Stimulated activated naive CD4-positive, alpha-beta T cell (primary cell): ENCODE measurements at places on chromosomes 4 and X.

DNA sequence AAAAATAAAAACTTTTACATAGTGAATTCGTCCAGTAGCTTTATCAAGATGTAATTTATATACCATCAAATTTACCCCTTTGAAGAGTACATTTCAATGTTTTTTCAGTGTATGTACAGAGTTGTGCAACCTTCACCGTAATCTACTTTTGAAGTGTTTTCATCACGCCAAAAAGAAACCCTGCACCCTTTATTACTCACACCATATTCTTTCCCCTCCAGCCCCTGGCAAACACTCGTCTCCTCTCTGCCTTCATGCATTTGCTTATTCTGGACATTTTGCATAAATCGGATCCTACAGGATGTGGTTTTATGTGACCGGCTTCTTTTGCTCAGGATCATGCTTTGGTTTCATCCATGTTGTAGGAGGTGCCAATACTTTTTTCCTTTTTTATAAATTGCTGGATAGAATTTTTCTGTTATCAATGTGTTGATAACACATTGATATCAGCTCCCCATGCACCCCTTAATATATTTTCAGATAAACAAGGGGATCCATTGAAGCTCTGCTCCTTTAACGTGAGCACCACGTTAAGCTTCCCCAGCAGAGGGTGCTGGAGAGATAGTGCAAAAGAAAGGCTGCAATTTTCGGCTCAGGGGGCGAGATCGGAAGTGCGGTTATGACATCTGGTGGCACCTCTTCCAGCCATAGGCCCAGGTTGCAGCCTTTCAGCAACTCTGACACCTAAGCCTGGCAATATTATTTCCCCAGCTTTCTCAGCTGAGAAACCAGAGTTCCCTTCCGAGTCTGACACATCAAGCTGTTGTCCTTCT, 100.1 kb upstream of the VCX3B start:
- no peak for DNase-seq

DNA sequence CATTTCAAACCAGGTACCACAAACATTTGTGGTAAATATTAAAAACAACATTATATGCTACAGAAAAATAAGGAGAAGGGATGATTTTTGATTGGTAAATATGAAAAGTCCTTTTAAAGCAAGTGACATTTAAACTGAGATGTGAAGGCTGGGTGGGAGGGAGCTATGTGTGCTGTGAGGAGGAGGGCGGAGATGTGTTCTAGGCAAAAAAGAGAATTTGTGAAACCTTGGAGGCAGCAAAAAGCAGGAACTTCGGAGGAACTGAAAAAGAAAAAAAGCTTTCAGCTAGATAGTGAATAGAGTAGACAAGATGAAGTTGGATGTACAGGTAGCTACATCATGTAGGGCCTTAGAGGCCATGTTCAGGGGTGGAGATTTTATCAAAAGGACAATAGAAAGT, 10.1 kb upstream of the ARAP2 start:
- no peak for DNase-seq

DNA sequence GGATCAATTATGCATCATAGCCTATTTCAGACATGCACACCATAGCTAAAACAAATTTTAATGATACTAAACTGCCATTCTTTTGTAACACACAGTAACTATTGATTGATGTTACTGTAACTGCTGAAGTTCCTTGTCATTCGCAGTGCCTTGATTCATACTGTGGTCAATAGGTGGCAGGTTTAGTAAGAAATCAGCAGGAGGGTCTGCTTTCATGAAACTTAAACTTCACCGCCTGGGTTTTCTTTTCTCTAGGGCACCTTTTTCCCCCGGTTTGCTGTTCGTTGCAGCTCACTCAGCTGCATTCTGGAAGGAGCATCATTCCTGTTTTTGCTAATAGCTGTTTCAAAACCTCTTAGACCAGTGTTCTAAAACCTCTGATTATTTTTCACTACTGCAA, 88.1 kb downstream of the RPA4 start:
- DNase-seq = no peak

DNA sequence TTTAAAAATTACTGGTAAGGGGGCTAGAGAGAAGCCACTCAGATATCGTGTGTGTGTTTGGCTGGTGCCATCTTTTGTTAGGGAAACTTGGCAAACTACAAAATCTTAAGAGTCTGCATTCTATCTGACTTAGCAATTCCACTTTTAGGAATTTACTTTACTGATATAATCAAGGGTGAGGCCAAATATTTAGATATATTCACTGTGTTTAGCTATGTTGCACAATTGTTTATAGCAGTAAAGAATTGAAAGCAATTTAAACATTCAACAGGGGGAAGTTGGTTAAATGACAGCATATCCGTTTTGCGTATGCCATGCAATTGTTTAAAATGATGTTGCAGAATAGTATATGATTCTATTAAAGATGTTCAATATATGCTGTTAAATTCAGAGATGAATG, 6.4 kb upstream of the HERC3 start:
- no peak for DNase-seq

- no peak for DNase-seq
Measured at GRCh38 chr4:17708992-17709762, 72.2 kb downstream of the FAM184B start.

DNA sequence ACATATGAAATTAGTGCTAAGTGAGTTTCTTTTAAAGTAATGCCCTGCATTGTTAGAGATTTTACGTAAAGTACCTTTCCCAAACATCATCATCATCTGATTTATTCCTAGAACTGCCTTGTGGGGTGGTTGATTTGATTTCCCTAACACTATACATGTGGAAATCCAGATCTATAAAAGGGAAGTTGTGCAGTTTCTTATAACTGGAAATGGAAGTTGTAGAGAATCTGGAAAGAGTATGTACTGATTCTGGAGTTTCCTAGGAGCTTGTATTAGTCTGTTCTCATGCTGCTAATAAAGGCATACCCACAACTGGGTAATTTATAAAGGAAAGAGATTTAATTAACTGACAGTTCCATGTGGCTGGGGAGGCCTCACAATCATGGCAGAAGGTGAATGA, 47.9 kb downstream of the BMP2K start:
- no peak for DNase-seq

GRCh38 chr4:35182451-35182850, 1061.9 kb downstream of the ARAP2 start:
- no peak for DNase-seq

DNA sequence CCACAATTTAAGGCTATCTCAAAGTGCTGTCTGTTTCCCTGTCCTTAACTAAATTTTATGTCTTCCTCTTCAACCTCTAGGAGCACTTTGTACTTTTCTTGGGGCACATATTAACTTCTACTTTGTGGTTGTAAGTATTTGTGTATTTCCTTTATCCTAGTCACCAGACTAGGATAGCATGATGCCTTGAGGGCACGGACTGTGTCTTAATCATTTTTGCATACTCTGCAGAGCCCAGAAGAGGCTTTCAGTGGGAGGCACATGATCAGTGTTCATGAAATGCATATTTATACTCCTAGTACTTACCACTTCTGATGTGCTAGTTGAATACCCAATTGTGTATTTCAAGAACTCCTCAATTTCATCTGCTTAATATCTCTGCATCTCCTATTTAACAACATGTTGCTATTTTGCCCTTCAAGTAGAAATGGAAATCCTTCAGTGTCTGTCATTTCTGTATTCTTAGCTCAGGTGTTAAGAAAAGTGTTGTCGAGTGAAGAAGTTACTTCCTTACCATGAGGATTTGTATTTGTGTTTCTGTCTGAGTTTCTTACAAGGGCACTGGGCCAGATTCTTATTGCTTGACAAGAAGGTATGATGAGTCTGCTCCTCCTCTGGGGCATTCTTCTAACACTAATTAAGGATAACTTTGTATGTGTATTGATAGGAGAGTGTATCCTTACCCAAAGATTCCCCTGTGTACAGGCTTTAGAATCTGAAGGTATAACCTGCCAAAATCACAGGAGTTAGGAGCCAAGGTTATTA, 28.3 kb upstream of the PGRMC2 start:
- DNase-seq = no peak

- DNase-seq = peak; percentile 89
Measured at GRCh38 chrX:131763674-131764073, 219.8 kb downstream of the OR13H1 start.

DNA sequence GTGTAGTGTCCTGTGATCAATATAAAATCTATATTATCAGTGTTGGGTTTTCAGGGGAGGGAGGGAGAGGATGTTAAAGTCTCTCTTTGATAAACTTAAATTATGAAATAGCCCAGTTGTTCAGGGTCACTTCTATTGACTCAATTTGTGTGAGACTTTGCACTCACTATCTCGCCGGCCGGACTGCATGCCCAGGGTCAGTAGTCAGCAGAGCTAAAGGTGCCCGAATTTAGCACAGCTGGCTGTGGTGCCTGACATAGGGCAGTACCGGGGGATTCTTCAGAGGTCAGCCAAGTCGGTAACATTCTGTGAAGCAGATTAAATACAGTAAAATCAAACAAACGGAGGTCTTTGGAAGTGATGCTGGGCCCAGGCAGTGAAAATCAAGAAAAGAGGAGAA, 19.2 kb downstream of the GABRQ start:
- no peak for DNase-seq

GRCh38 chr4:144575181-144575580, 70.8 kb upstream of the HHIP start:
- DNase-seq = no peak

GRCh38 chr4:184288451-184289178, 70.9 kb upstream of the ENPP6 start:
- DNase-seq = no peak

DNA sequence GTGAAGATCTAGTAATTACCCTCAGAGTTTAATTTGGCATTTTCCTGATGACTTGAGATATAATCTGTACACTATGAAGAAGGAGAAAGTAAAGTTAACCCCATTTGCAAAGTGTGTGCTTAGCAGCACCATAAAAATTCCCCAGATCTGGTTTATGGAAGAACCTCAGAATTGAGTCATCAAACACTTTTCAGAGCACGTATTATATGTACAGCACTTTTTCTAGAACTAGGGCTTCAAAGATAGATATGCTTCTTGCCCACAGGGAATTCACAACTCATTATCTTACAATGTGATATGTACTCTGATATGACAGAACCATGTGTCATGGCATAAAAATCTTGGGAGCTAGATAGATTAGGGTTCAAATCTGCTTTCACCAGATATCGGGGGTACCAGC, 150.9 kb downstream of the SLC10A7 start:
- DNase-seq = no peak

DNA sequence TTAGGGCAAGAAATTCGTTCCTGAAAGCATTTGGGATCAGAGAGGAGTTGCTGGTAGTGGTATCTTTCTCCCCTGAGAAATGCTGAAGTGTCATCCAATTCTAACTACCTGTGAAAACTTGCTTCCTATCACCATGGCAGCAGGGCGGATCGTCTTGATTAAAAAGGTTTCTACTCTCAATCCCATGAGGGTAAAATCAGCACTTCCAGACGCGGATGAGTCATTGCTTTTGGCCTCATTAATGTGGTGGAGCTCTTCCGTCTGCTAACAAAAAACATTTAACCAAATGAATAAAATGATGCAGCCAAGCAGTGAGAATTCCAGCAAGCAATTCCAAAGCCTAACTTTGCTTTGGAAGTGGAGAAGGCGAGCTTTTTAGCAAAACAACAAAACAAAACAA, 325.6 kb downstream of the CAMK2D start:
- DNase-seq = no peak

DNA sequence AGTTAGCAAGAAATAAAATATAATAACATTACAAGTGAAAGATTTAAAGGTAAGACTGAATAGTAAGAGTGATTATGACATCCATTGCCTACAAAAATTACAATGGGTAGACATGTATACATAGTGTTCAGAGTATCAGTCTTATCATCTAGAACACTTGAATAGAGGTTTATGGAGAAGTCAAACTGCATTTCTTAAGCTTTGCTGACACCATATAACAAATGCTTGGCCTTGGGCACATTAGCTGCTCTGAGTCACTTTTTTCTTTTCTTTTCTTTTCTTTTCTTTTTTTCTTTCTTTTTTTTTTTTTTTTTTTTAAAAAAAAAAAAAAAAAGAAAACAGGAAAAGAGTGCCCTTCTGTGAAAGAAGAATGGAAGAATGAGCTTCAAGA, 220.0 kb downstream of the SPCS3 start:
- DNase-seq = no peak

- no peak for DNase-seq
Measured at GRCh38 chrX:153689654-153690465, 2.1 kb downstream of the SLC6A8 start.

DNA sequence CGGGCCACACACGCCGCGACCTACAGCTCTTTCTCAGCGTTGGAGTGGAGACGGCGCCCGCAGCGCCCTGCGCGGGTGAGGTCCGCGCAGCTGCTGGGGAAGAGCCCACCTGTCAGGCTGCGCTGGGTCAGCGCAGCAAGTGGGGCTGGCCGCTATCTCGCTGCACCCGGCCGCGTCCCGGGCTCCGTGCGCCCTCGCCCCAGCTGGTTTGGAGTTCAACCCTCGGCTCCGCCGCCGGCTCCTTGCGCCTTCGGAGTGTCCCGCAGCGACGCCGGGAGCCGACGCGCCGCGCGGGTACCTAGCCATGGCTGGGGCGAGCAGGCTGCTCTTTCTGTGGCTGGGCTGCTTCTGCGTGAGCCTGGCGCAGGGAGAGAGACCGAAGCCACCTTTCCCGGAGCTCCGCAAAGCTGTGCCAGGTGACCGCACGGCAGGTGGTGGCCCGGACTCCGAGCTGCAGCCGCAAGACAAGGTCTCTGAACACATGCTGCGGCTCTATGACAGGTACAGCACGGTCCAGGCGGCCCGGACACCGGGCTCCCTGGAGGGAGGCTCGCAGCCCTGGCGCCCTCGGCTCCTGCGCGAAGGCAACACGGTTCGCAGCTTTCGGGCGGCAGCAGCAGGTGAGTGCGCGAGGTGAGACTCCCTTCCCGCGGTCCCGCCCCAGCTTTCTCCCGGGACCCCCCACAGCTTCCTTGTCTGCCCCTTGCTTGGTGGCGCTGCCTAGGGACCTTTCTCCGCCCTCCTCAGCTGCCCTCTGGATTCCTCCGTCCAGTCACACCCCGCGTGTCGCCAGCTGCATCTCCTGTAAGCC, 678 bp downstream of the BMP3 start:
- DNase-seq = no peak

- DNase-seq = no peak
Measured at GRCh38 chr4:93775551-93775950, 53.0 kb upstream of the ATOH1 start.

DNA sequence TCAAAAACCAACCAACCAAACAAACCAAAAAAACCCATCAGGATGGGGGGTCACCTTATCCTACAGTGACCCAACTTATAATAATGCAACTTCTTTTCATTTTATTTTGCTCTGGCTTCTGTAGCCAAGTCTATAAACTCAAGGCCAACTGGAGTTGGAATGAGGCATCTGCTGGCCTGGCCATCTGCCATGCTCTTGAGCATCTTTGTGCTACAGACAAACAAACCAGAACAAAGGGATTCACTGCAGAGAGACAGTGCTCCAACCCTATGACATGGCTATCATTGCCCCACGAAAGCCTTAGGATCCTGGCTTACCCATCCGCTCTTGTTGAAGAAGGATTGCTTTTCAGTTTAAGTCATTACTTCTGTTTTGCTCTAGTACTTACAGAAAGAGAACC, 49.2 kb upstream of the SCRG1 start:
- no peak for DNase-seq

- DNase-seq = no peak
Measured at GRCh38 chrX:129108936-129109335, 414.4 kb downstream of the SMARCA1 start.

GRCh38 chr4:82403725-82404124, 26.5 kb downstream of the HNRNPDL start:
- no peak for DNase-seq
